ENCODE measurements at places on chromosomes 12 and 14.

DNA sequence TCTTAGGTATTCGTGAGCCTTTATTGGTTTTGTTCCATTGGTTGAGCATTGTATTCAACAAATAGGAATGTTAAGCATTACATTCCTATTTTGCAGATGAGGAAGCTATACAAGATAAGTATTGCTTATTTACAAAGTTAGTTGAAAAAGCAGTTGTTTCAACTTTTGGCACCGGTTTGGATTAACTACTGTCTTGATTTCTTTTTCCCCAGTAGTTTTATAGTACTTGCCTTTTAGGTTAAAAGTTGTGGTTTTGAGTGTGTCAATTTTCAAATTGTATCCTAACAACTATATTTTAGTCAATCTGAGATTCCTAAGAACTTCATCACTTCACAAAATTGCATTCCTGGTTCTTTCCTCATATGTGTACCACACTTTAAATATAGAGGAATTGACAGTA is 23.8 kb upstream of the MBIP start:
- DNase-seq, result no peak

DNA sequence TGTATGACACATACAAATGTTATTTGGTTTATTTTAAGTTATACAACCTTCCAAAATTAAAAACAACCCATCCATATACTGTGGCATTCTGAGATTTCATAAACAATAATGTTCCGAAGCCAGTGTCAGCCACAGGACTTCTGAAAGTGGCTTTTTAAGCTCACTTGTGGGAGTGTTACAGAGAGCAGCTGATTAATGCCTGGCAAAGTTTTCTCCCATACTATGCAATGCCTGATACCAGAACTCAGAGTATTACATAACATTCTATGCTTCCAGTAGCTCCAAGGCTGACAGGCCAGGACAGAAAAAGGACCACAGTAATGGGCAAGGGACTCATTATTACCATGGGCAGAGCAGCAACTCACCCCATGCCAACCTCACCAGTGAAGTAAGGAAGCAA is 29.3 kb downstream of the NELL2 start:
- no peak for DNase-seq

GRCh38 chr12:100632445-100632892 is 59.0 kb downstream of the GAS2L3 start:
- no peak for DNase-seq

- DNase-seq, result no peak
Observed at GRCh38 chr14:95314609-95315008, 5.1 kb downstream of the CLMN start.

GRCh38 chr14:103545219-103545914 is 16.4 kb downstream of the TRMT61A start:
- no peak for DNase-seq

DNA sequence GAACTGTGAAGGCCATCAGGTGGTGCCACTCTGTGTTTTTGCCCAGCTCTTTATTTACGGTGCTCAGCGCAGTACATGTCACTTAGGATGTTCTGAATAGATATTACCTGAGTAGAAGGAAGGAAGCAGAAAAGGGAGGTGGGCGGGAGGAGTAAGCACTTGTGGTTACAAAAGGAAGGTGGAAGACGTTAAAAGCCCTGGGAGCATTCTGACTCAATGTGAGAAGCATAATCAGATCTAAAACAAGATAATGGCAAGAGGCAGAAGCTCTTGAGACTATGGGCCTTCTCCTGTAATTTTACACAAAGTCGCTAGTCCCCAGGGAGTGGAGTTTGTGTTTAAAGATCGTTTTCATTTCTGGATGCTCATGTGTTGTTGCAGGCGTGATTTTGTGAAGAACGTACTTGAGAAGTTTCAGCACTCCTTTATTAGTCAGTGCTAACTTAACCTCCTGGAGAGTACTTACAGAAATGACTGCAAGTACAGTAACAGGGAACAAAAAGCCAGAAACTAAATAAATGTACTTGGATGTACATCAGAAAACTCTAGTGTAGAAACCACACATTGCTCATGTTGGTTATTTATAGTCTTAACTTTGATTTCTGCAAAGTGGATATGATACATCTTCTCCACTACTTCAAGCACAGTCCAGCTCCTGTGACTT is 1523.5 kb downstream of the AACS start:
- no peak for DNase-seq

GRCh38 chr14:88005050-88005481 is at the start of gene GPR65:
GPR65 (plus strand) TSS chr14:88005135; CDS start chr14:88010848, 5,713 bp downstream.
- DNase-seq, result no peak

GRCh38 chr12:102957339-102958050 is at the start of gene ASCL1:
ASCL1 (plus strand) TSS chr12:102957674; CDS start chr12:102958245, 571 bp downstream.
- DNase-seq, result no peak

GRCh38 chr12:80183939-80184338 is 84.6 kb downstream of the OTOGL start:
- no peak for DNase-seq

- DNase-seq, result peak; percentile 53
Observed at GRCh38 chr12:121765573-121765972, 27.9 kb downstream of the RHOF start.

DNA sequence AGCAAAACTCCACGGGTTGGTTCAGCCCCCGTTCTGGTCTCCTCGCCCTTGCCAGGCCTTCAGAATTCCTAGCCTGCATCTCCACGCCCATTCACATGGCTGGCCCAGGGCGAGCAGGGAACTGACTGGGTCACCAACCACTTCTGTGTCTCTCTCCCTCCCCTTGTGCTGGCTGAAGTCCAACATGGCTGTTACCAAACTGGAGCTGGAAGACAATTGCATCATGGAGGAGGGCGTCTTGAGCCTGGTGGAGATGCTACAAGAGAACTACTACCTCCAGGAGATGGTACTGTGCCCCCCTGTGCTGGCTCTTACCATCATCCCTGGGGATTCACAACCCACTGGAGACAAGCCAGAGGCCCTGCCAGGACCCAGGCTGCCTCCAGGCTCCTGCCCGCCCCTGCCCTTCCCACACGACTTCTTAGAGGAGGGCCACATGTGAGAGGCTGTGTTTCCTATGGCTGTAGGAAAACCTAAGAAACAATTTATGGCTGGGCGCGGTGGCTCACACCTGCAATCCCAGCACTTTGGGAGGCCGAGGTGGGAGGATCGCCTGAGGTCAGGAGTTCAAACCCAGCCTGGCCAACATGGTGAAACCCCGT is 9.9 kb downstream of the LRRC74A start:
- DNase-seq, result no peak

GRCh38 chr12:10829994-10830393 is 3.8 kb upstream of the TAS2R10 start:
- DNase-seq, result no peak

GRCh38 chr12:47085815-47086252 is 6.1 kb upstream of the AMIGO2 start:
- peak; percentile 58 for DNase-seq

DNA sequence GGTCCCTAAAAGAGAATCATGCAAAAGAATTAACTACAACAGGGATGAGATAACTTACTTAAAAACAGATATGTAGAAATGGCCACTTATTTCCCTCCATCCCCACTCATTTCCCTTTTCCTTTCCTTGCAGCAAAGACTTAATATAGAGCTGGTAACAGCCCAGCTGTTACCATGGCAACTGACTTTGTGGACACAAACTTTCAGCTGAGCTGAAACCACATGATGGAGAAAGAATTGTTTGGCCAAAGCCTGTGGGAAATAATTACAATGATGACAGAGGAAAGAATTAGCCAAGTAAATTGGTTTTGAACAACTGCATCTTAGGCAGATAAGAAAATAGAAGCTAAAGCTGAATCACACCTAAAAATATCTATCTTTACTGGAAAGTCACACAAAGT is 364.9 kb downstream of the GALC start:
- no peak for DNase-seq

GRCh38 chr12:120758798-120759590 is 33.4 kb downstream of the ACADS start:
- no peak for DNase-seq

- DNase-seq, result no peak
Observed at GRCh38 chr14:94278731-94279130, 14.3 kb downstream of the SERPINA10 start.
